IMR-90 (cell line): ENCODE measurements at places on chromosomes 3 and 15. TPM values are rescaled to one million over a fixed set of nuclear protein-coding genes. Genes with fewer than 3 reads are reported as not detected.
A peak's percentile ranks its signal among the peaks of the same experiment; 100 is the strongest.

GRCh38 chr3:187077537-187077936 is 61.8 kb downstream of the RPL39L start:
- no peak for DNase-seq
- H3K36me3 ChIP-seq, result no peaks in the 10 kb centered on the region; the same call in 1 of the 2 replicates
- no peaks in the 10 kb centered on the region for H3K27me3 ChIP-seq
- H3K4me3 ChIP-seq, result no peak overlapping the region

DNA sequence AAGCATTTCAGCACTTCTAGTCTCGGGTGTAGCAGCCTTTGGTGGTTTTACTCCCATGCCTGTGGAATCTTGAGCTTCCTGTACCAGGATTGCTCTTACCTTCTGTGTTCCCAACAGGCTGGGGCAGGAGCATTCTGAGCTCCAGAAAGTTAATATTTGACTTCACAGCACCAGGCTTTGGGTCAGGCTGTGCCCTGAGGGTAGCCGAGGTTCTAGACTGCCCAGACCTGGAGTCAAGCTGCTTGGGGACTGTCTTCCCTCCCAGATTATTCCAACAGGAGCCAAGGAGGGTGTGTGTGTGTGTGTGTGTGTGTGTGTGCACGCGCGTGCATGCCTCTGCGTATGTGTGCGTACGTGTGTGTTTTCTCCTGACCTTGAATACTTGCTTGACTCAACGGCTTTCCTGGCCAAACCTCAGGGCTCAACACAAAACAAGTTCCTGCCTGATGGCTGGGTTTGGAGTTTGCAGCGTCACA is 94.8 kb downstream of the FLNB start:
- peaks cover 72% of the 10 kb centered on the region for H3K36me3 ChIP-seq
- H3K27me3 ChIP-seq, result no peaks in the 10 kb centered on the region
- H3K4me1 ChIP-seq, result no peaks in the 10 kb centered on the region

- no peak overlapping the region for H3K4me3 ChIP-seq
- H3K36me3 ChIP-seq, result no peaks in the 10 kb centered on the region
- H3K27ac ChIP-seq, result peak overlapping the region; percentile 39; the same call in 1 of the 2 replicates
- no peaks in the 10 kb centered on the region for H3K27me3 ChIP-seq
Observed at GRCh38 chr3:100002599-100003350, 111.5 kb downstream of the FILIP1L start.

DNA sequence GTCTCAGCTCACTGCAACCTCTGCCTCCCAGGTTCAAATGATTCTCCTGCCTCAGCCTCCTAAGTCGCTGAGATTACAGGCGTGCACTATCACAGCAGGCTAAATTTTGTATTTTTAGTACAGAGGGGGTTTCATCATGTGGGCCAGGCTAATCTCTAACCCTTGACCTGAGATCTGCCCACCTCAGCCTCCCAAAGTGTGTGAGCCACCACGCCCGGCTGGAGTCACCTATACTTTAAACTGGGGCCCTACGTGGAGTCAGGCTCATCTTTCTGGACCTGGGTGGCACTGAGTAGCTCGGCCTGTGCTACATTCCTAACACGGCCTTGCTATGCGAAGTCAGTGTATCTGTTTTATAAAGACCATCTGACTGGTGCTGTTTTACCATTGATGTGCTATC is 5.8 kb downstream of the GPR171 start:
- DNase-seq, result no peak
- H3K27ac ChIP-seq, result no peak overlapping the region
- H3K4me1 ChIP-seq, result peaks cover 2% of the 10 kb centered on the region; the same call in 1 of the 2 replicates
- H3K27me3 ChIP-seq, result no peaks in the 10 kb centered on the region
- H3K4me3 ChIP-seq, result no peak overlapping the region
- H3K36me3 ChIP-seq, result no peaks in the 10 kb centered on the region

GADL1 gene
- not detected in 2 replicates for total RNA-seq
